Immature natural killer cell (primary cell): ENCODE measurements at places on chromosomes 4 and X. TPM values are rescaled to one million over a fixed set of nuclear protein-coding genes. Genes with fewer than 3 reads are reported as not detected.

STK32B gene
- not detected for polyA plus RNA-seq

SSX4 gene
- not detected for polyA plus RNA-seq

IL2RG gene
- 1,598 TPM for polyA plus RNA-seq

THAP9 gene
- polyA plus RNA-seq = 4.2 TPM

SMIM10L2A gene
- not detected for polyA plus RNA-seq

TIMM8A gene
- polyA plus RNA-seq = 3.1 TPM

RTL3 gene
- not detected for polyA plus RNA-seq

PAGE2 gene
- polyA plus RNA-seq = not detected

NPY5R gene
- not detected for polyA plus RNA-seq

KDR gene
- polyA plus RNA-seq = not detected

LRAT gene
- polyA plus RNA-seq = not detected

DUSP21 gene
- not detected for polyA plus RNA-seq

C1QTNF7 gene
- not detected for polyA plus RNA-seq
